Activated CD4-positive, alpha-beta T cell treated with anti-CD3 and anti-CD28 coated beads, Interleukin-2, amount 50 U/mL, for 48 hours (primary cell): ENCODE measurements at places on chromosomes 13 and 19.

- no peak for DNase-seq
These were observed 6.8 kb downstream of the CSNK1G2 start for GRCh38 chr19:1947651-1948209.

DNA sequence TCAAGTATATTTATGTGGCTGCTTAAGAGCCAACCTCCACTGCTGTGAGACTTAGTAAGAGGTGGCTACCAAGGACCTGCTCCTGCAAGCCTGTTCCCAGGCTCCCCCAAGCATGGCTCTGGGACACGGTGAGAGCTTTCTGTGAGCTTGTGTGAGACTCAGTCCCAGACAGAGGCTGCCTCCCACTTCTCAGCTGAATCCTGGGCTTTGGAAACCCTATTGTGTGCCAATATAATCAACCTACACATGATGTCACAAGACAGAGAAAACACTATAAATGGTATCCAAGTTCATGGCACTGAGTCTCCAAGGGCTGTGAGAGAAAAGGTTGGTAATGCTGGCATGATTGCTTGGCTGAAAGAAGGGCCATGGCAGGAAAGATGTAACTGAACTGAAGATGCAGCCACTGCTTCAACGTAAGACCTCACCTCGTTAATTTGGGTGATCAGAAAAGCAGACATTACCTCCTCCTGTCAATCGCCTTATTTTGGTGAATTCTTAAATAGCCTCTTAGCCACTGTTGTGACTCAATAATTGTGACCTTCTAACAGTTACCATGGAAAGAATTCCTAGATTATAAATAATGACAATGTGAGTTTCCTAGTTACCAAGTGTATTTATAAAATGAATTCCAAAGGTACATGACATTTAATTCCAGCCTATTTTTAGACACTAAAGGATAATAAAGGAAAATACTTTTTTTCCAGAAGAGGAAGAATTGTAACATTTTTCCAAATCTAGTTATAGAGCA is 332.0 kb downstream of the IRS2 start:
- DNase-seq = no peak

GRCh38 chr19:39077323-39077722 is 6.8 kb upstream of the ACP7 start:
- DNase-seq = no peak

DNA sequence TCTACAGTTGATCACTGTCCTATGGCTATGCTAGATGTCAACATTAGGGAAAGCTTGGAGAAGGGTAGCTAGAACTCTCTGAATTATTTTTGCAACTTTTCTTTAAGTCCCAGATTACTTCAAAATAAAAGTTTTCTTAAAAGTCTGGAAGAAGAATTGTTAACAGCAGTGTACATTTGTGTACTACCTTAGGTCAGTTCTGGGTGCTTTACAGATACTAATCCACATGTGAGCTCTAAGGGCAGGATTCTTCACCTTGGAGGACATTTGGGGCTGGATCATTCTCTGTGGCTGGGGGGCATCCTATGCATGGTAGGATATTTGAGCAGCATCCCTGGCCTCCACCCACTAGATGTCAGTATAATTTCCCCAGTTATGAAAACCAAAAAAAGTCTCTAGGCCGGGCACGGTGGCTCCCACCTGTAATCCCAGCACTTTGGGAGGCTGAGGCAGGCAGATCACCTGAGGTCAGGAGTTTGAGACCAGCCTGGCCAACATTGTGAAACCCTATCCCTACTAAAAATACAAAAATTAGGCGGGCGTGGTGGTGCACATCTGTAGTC is 2.8 kb downstream of the BRME1 start:
- peak; percentile 49 for DNase-seq

GRCh38 chr13:98385606-98386005 is 191.3 kb downstream of the STK24 start:
- no peak for DNase-seq

GRCh38 chr19:558770-559439 is 13.5 kb upstream of the BSG start:
- no peak for DNase-seq

GRCh38 chr13:75569576-75569975 is 20.0 kb downstream of the UCHL3 start:
- DNase-seq = no peak

- no peak for DNase-seq
These were observed 472.1 kb upstream of the TSHZ3 start for GRCh38 chr19:31821346-31821745.

GRCh38 chr13:100521851-100522617 is 66.6 kb downstream of the GGACT start:
- DNase-seq = no peak

GRCh38 chr19:19170873-19171672 is 1.0 kb upstream of the MEF2B start:
- no peak for DNase-seq

DNA sequence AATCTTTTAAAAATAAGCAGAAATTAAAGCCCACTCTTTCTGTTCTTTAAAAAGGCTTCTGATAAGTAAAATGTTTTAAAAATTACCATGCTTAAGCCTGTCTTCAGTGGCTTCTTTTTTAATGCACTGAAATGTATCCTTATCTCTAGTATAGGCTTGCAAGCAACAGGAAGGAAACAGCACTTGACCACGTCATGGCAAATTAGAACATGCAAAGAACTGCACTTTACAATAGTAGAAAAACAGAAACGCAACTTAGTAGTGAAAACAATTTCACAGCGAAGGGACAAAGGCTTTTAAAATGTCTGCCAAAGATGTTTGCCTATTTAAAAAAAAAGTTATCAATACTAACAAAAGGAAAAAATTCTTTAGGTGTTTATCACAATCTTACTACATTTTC is 36.3 kb downstream of the ELF1 start:
- peak; percentile 36 for DNase-seq

- no peak for DNase-seq
These were observed 176.8 kb downstream of the OXGR1 start for GRCh38 chr13:96817336-96817941.

DNA sequence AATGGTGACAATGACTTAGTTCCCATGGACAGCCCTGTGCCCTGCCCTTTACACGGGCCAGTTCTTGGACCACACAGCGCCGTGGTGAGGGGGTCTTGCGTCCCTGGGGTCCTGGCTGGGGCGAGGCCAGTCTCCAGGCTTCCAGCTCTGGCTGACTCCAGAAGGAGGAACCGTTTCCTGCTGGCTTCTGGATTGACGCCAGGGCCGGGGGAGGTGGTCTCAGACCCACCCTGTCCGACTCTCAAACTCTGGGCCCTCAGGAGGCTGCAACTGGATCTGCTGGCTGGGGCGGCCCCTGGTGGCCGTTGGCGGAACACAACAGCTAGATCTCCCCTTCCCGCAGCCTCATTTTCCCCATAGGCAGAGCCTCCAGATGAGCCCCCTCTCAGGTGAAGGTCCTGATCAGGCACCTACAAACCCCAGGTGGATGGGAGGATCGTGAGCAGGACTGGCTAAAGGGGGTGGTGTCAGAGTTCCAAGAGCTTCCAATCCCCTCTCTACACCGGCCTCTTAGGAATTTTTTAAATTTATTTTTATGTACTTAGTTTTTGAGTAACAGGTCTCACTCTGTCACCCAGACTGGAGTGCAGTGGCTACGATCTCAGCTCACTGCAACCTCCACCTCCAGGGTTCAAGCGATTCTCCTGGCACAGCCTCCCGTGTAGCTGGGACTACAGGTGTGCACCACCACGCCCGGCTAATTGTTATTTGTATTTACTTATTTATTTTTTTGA is 8.0 kb downstream of the CCDC194 start:
- peak; percentile 76 for DNase-seq

DNA sequence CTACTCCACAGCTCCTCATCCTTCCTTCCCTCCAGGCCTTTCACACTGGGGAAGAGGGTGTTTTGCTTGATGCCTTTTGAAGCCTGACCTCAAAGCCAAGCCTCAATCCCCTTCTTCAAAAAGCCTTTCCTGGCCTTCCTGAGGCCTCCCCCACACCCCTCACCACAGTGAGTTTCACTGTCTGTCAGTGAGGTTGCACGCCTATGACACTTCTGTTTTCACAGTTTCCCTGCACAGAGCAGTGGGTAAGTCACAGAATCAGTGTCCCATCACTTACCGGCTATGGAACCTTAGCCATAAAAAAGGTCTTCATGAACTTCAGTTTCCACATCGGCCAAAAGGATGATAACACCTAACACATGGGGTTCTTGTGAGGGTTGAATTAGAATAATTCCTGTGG is 371.4 kb downstream of the UQCRFS1 start:
- DNase-seq = no peak

- DNase-seq = no peak
These were observed 255.3 kb downstream of the TEX29 start for GRCh38 chr13:111575719-111576118.

DNA sequence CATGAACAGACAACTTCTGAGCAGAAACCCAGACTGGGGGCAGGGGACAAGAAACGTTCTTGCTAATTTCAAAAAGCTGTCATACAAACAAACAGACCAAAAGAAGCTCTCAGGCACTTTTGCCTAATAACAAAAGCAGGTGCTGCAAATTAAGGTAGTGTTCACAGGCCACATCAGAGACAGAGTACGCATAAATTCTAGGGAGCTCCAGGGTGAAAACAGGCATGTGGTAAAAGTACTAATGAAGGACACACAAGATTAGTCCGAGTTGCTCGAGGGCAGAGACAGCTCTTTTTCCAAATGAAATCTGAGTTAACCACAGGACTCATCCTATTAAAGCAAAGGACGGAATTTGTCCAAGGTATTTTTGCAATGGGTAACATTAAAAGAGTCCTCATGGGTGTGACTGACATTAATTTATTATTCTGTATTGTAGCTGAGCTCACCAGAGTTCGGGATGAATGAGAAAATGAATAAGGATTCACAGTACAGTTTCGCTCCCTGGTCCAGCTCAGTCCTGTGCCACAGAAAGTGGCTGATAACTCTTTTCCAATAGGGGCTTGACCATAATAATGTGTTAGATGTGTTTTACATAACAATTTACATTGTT is 197.3 kb downstream of the LHFPL6 start:
- no peak for DNase-seq

DNA sequence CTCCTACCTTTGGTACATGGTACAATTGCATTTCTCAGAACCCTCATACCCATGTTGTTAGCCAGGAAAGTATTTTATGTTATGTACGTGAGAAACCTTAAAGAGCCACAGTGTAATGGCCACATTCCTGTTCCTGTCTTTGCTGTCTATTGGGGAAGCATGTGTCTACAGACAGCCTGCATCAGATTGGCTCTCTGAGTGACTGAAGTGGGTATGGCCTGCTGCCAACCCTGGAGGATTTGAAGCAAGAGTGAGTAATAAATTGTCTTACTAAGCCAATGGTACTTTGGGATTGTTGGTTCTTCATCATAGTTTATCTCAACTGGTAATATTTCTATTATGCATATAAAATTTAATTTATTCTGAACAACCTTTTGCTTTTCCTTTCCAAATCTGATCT is 574.1 kb downstream of the LMO7 start:
- DNase-seq = no peak

DNA sequence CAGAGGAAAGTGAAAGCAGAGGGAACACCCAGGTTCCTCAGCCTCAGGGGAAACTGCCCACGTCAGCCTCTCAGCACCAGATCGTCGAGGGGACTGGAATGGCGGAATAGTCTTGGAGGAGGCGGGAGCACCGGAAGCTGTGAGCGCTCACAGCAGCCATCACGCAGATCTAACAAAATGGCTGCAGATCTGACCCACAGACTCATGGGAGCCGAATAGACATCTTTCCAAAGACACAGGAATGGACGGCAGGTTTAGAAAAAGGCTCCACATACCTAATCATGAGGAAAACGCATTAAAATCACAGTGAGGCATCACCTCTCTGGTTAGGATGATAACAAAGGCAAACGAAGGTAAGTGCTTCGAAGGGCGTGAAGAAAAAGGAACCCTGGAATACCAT is 11.8 kb upstream of the LILRA2 start:
- no peak for DNase-seq

GRCh38 chr19:58279042-58279924 is 528 bp downstream of the ZNF8 start:
- DNase-seq = peak; percentile 68

DNA sequence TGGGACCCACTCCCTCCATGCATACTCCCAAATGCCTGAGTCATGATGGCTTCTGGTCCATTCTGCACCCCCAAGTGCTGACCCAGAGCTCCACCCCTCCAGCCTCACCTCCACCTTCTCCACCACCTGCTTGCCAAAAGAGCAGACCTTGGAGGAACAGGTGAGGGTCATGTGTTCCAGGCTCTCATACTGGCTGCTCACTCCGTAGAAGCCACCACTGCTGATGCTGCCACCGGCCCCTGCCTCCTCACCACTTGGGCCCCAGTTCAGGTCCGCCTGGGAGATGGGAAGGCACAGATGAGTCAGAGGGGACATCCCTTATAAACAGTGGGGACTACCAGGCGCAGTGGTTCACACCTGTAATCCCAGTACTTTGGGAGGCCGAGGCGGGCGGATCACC is 7.9 kb downstream of the CD37 start:
- no peak for DNase-seq

DNA sequence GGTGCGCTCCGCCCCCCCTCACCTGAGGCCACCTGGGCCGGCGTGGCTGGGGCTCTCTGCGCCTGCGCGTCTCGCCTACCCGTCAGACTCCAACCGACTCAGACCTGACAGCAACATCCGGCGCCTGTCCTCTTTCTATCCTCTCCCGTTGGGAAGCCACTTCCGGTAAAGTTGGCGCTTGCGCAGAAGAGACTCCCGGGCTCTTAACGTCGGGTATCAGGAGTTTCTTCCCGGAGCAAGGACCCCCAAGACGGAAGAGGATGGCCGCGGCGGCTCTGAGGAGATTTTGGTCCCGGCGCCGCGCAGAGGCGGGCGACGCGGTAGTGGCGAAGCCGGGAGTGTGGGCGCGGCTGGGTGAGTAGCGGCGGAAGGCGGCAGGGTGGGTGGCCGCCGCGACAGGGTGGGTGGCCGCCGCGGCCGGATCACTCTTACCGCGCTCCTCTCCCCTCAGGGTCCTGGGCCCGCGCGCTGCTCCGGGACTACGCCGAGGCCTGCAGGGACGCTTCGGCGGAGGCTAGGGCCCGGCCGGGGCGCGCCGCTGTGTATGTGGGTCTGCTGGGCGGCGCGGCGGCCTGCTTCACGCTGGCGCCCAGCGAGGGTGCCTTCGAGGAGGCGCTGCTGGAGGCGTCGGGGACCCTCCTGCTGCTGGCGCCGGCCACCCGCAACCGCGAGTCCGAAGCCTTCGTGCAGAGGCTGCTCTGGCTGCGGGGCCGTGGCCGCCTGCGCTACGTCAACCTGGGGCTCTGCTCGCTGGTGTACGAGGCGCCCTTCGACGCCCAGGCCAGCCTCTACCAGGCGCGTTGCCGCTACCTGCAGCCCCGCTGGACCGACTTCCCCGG is at the start of the genes TIMM29 and YIPF2:
TSS of gene TIMM29 (plus strand) at position 249 of the 839 bp plus-strand sequence. CDS start at position 261, 12 bp downstream.
TSS of gene YIPF2 (minus strand) at position 77 of the 839 bp plus-strand sequence. CDS start 229 bp downstream, outside the sequence.
- peak; percentile 98 for DNase-seq
